ENCODE measurements at places on chromosomes 6 and 20. TPM values are rescaled to one million over a fixed set of nuclear protein-coding genes. Genes with fewer than 3 reads are reported as not detected.

The RTN4IP1 gene
- 6.8 TPM for total RNA-seq

The CD109 gene
- 27.4 TPM for total RNA-seq

The NRSN1 gene
- not detected for total RNA-seq

The WFDC12 gene
- total RNA-seq = not detected

The NOX3 gene
- total RNA-seq = not detected

The PRPH2 gene
- under 0.01 TPM for total RNA-seq

The C20orf202 gene
- total RNA-seq = not detected

The RAB44 gene
- under 0.01 TPM for total RNA-seq

The PTGIS gene
- 0.13 TPM for total RNA-seq

The ACAT2 gene
- total RNA-seq = 42.9 TPM

The CCN6 gene
- not detected for total RNA-seq

The FAM210B gene
- total RNA-seq = 9.3 TPM

The SLC32A1 gene
- total RNA-seq = not detected

The ROS1 gene
- total RNA-seq = 0.26 TPM

The ZSCAN23 gene
- 2.4 TPM for total RNA-seq

The DDAH2 gene
- total RNA-seq = 14.5 TPM

The SMLR1 gene
- not detected for total RNA-seq

The IRAK1BP1 gene
- 3.2 TPM for total RNA-seq
